ENCODE measurements at places on chromosomes 2 and 18. TPM values are rescaled to one million over a fixed set of nuclear protein-coding genes. Genes with fewer than 3 reads are reported as not detected.

The ZNF385B gene
- total RNA-seq: 51.3 TPM

DNA sequence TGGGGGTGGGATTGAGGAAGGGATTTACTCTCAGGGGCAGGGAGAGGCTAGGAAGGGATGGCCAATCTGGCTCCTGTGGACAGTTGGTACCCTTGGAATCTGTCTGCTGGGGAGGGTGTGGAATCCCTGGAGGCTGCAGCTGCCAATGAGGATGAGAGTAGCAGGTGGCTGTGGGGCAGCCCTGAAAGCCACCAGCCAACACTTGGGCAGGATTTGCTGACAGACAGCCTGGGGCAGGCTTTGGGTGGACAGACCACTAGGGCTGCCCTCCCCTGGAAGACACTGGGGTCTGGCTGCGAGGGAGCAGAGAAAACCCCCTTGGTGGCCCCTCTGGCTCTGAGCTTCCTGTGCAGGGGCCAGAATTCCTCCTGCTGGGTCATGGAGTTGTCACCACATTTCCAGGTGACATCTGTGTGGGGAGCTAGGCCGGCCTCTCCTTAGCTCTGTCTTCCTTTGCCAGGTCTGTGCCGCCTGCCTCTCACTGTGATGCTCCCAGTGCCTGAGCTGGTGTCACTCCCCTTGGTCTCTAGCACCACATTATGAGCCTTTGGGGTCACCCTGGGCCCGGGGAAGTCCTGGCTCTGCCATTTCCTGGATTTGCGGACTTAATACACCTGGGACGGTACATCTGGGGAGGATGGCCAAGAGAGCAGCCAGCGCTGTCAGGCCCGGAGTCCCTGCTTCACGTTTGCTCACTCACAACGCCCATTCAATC lies 13.4 kb upstream of the ARHGEF4 start:
- no peak for DNase-seq

The NCKAP5 gene
- 4.0 TPM for total RNA-seq

DNA sequence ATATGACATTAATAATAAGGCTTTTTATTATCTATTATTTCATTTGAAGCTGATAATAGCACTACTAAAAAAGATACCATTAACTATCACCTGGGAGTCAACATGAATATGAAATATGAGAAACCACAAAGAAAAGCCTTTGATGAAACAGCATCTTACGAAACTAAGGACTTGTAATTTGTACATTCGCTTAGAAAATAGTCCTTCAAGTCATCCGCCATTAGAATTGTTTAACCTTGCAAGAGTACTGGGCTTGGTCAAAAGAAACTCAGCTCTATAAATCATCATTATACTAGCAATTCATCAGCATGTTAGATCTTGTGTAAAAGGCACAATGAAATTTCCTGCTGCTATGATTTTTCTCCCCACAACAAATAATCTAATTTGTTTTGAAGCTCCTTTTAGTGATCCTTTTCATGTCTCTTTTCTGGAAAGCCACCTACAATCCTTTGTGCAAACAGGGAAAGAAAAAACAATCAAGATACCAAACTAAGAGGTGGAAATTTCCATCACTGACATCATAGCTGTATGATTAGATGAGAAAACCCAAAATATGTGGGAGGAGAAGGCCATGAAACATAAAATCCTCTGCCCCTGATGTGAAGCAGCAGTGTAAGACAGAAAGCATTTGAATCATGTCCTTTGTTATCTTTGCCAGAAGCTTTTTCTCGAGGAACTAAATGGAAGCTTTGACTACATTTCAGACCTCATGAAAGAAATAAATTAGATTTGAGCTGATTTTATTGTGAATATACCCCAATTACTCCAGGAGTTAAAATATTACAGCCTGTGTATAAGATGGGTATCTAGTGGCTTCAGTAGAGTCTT lies 31.2 kb downstream of the SCN9A start:
- no peak for DNase-seq

DNA sequence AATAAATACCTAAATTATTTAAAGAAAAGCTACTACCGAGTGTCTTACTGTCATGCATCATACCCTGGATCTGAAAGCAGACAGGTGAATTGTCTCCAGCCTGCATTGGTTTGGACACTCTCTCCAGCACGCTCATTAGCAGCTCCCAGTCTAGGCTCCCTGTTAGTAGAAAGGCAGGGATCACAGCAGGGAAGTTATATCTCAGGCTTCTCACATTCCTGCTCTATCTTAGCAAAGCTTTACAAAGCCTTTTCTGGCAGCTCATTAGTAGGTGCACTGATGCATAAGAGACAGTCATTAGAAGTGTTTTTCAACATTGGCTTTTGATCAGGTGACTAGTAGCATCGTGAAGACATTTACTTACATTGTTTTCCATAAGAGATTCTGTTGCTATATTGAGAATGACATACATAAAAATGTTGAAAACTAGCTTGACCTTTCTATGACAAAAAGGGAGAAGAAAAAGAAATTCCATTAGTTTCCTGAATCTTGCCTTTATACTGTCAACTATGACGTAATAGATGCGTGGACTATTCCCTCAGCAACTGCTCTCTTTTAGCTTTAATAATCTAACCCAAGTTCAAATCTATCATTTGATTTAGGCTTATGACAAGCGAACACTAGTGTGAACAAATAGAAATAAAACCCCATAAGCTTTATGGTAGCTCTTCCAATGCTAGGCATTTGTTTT lies 408.7 kb upstream of the KCNH7 start:
- no peak for DNase-seq

DNA sequence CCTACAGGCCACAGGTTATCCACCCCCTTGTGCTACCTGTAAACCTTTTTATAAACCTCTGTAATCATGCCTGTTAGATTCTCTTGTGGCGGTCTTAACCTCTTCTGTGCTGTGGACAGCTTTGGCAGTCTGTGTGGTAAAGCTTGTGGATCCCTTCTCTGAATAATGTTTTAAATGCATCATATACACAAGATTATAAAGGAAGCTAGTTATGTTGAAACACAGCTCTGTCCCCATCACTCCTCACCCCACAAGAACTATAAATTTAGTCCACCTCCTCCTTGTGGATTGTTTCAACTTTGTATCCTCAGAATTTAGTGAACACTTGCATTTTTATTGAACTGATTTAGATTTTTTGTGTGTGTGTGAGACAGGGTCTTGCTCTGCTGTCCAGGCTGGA lies 107.7 kb downstream of the ICA1L start:
- no peak for DNase-seq

- DNase-seq: no peak
Measured at GRCh38 chr2:30354621-30355020, 92.4 kb upstream of the LCLAT1 start.

DNA sequence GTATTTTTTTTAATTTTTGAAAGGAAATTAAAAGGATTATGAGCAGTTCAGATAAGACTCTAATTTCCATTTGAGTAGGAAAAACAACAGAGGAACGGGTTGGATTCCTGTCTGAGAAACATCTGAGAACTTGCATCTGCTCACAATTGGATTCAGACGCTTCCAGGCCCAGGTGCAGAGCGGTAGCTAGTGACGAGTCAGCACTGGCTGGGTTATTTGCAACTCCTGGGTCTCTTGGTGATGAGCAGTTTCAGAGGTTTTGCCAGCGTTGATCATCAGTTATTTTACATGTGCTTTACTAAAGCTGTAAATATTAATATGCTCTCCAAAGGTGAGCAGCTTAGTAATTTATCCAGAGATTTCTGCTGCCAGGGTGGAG lies 39.1 kb upstream of the B3GNT7 start:
- no peak for DNase-seq

GRCh38 chr2:26299471-26300101 lies 46.4 kb upstream of the SELENOI start:
- peak; percentile 68 for DNase-seq

The MBD1 gene
- total RNA-seq: 64.9 TPM

The IL36B gene
- not detected for total RNA-seq

DNA sequence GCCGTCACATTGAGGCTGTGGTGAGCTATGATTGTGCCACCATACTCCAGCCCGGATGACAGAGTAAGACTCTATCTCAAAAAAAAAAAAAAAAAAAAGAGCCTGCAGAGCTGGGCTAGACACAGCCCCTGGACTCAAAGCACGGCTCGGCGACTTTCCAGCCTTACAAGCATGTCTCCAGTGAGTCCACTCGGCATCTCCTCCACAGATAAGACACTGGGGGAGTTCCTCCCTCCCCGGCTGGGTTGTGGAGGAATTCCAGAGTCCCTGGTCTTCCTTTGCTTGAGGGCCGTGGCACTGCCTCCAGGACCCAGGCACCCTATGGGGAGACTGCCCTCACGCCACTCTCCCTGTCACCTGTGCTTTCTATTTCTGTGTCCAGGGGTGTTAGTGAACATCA lies 30.9 kb upstream of the RPL31 start:
- no peak for DNase-seq

DNA sequence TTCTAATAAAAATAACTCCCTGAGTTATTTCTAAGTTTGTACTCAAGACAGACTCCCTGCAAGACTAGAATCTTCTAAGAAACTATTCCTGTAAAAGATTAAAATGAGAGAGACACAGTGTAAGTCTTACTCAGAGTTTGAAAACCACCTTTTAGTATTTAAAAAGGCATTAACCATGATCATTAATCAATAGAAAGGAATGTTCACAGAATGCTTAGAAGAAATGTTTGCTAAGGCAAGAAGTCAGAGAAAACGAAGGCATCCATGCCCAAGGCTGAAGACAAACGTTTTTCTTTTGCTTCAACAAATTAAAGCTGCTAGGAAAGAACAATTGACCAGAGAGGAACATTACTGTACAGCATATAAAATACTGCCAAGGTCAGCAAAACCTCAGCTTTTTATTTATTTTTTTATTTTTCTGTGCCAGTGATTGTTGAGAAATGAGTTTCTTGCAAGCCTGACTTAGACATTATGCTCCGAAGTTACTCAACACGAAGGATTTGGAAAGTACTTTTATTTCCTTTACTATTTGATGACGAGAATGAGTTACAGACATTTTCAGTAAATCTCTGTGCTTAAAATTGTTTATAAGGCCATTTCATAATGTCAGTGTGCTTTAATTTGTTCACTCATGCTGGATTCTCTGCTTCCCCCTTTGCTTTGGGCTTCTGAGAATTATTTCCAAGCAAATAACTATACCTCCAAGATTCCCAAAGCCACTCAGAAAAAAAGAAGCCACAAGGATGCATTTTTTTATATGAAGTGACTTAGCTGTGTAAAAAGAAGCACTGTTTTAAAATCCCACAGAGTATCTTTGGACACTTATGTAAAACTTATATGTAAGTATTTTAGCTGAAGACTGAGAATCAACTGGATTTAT lies 20.5 kb downstream of the RND3 start:
- peak; percentile 61 for DNase-seq

The KCNIP3 gene
- total RNA-seq: 4.5 TPM

The SKOR2 gene
- total RNA-seq: not detected

- no peak for DNase-seq
Measured at GRCh38 chr2:236086403-236086970, 81.7 kb downstream of the GBX2 start.

- DNase-seq: no peak
Measured at GRCh38 chr2:7424481-7424880, 507.3 kb downstream of the RNF144A start.

- no peak for DNase-seq
Measured at GRCh38 chr2:195610717-195611116, 46.3 kb upstream of the SLC39A10 start.

DNA sequence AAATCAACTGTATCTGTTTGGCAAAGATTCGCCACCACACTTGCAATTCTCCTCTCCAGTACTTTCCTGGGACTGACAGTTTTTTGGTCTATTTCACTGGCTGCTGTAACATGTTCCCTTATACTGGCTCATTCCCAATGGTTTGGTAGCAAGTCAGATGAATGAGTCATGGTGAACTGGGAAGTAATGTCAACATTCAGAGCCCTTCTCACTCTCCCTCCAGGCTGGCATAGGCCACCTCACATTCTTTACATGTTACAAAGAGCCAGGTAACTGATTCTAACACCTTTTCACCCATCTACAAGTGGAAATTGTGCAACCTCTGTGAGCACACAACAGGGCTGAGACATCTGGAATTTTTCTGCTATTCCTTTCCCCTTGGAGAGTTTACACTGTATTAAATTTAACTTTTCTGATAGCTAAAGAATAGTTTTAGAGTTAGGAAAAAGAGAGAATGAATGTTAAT lies 111.3 kb upstream of the TLK1 start:
- DNase-seq: peak; percentile 61

The STARD7 gene
- 132 TPM for total RNA-seq

DNA sequence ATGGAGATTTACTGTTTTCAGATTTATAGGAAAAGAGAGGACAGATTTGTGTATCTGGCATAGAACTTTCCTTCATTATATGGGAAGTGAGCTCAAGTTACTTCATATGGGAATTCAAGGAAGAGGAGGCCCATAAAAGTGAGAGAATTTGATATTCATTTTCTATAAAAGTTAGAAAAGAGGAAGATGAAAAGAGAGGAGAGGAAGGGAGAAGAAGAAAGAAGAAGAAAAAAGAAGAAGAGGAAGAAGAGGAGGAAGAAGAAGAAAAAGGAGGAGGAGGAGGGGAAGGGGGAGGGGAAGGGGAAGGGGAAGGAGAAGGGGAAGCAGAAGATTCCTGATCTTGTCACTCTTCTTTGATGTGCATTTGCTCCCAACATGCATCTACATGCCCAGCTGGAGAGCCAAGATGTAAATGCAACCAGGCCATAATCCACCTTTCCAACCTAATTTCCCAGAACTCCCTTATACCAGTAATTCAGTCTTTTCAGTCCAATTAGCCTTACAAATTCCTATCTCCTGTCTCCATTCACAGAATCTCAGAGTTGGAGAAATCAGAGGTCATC lies 15.7 kb upstream of the NMI start:
- no peak for DNase-seq

DNA sequence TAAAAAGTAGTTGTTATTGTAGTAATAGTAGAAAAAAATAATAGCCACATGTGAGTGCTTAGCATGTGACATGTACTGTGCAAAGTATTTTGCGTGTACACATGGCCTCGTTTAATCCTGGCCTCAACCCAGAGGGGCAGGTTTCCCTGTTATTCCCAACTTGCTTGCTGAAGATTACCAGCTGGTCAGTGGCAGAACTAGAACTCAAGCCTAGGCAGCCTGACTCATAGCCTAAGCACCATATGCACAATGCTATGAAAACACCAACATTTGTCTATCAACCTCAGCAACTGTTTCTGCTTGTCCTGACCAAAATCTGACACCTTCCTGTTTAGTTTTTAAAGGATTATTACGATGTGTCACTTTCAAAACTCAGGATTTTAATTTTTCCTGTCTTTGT lies 234.9 kb upstream of the SMAD7 start:
- no peak for DNase-seq

- no peak for DNase-seq
Measured at GRCh38 chr2:133833746-133834145, 265.5 kb upstream of the NCKAP5 start.

The SPR gene
- total RNA-seq: 41.9 TPM

DNA sequence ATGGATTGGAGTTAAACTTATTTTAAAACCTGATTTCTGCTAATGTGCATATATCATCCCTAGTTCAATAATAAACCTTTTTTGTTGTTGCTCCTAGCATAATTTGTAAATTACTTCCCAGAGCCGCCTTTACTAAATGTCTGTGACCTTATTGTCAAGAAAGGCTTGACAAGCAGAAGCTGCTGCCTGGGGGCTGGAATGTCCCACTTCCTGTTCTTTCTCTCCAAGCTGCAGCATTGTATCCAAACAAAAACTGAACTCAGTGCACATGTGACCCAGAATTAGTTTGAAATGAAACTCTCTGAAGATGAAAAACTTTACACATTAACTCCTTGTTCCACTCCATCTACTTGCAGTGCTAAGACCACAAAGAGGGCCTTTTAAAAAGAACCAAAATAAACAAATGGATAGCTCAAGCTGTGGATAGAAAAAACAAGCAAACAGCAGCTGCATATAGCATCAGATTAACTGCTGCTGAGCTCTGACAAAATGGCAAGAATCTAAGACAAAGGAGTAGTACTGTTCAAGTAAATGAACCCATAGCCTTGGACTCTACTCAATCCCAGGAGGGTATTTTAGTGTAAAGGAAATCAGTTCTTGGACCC lies 99.8 kb upstream of the NEUROD1 start:
- peak; percentile 39 for DNase-seq

The IL1R1 gene
- 224 TPM for total RNA-seq
